ENCODE measurements at places on chromosomes 6 and 20. TPM values are rescaled to one million over a fixed set of nuclear protein-coding genes. Genes with fewer than 3 reads are reported as not detected.

DNA sequence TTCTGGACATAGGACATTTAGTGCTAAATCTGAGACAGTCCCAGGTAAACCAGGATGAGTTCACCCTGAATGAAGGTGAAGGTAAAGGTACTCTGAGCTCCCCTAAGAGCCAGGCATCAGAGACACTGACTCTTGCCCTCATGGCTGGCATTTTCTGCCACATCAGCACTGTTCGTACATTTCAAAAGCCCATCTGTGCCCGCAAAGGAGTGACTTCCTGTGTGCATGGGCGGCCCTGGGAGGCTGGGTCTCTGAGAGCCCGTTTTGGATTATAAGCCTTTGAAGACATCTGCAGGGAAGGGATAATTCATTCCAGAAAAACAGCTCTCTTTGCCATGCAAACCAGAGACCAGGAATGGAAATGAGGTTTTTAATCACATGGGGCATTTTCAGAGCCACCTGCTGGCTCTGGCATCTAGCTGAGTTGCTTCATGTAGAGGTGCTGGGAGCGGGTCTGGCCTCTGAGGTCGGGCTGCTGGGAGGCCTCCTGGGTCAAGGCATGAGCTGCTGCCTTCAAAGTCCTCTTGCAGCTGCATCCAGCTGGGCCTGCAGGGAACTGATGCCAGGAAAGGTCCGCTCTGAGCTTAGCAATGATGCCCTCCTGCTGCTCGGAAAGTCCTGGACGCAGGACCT is 348.3 kb downstream of the DHX35 start:
- no peak for DNase-seq

DNA sequence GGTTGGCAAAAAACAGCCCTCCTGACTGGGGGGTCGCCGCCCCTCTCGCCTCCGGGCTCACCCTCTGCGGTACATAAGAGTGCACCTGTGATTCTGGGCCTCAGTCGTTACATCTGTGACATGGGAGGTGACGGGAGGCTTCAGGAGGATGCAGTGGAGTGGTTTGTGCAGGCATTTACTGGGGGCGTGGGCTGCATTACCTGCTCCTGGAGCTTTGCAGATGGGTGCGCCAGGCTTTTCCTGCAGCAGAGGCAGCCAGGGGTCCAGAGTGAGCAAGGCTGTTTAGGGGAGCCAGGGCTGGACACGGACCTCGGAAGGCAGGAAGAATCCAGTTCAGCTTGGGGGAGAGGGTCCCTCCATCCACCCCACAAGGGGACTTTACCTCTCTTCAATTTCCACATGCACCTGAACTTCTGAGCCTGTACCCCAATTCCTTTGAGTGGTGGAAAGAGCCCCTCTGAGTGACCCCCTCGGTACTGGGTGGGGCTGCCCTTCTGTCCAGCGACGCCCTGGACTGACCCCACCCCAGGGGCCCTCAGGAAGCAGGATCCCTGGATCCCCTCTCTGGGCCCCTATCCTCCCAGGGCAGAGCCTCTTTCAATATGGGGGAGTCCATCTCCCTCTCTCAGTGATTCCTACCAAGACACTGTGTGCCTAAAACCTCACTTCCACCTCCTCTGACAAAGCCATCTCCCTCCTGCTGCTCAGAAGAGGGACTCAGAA is 134.0 kb downstream of the TAF4 start:
- DNase-seq: no peak

DNA sequence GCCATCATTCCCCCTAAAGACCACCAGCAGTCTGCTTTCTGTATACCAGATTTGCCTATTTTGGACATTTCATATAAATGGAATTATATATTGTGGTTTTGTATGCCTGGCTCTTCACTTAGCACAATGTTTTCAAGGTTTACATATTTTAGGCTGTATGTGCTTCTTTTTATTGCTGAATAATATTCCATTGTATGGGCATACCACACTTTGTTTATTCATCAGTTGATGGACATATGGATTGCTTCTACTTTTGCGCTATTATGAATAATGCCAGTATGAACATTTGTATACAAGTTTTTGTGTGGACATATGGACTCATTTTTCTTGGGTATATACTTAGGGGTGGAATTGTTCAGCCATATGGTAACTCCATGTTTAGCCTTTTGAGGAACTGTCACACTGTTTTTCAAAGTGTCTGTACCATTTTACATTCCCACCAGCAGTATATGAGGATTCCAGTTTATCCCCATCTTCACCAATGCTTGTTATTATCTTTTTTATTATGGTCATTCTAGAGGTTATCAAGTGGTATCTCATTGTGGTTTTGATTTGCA is 12.7 kb downstream of the L3MBTL1 start:
- no peak for DNase-seq

Gene OR12D3
- total RNA-seq: not detected

GRCh38 chr6:138258991-138259390 is 40.7 kb upstream of the PBOV1 start:
- no peak for DNase-seq

Gene MPIG6B
- 0.37 TPM for total RNA-seq

Gene JPH2
- total RNA-seq: 48.9 TPM

DNA sequence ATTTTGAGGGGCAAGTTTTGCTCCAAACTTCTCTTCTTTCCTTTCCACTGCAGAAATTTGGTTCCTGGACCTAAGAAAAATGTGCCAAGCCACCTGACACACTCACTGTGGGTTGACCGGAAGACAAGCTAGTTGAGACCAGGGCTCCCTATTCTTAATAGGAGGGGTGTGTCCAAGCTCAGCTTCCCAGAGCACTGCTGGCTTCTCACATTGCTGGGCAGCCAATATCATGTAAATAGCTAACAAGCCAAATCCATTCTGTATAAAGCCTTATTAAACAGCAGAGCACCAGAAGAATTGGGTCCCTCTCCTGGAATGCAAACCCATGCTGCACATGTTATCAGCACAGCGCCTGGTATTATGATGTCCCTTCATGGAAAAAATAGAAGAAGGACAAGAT is 17.0 kb upstream of the SAMD3 start:
- no peak for DNase-seq

Gene VNN1
- total RNA-seq: 62.1 TPM

DNA sequence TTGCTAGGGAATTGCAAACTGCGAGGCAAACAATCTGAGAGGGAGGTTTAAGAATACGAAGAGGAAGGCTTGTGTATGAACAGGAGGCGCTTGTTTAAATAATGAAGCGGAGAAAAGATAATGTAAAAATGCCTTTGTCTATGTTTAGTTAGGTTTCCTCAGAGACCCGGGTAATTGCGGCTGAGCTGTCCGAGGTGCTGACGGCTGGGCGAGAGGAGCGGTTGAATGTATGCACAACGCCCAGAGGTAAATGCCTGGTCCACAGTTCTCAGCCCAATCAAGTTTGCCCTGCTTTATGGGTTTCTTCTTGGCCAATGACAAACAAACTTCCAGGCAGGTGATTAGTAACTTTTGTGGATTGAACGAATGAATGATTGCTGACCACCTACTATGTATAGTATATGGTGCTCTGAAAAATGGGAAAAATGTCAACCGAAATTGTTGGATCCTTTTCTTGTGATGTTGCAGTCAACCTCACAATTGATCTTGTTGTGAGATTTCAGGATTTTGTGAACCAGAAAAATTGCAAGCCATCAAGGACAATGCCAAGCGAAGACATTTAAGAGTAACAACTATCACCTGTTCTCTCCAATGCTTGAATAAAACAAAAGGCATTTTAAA is 38.3 kb upstream of the SLC32A1 start:
- DNase-seq: peak; percentile 64

DNA sequence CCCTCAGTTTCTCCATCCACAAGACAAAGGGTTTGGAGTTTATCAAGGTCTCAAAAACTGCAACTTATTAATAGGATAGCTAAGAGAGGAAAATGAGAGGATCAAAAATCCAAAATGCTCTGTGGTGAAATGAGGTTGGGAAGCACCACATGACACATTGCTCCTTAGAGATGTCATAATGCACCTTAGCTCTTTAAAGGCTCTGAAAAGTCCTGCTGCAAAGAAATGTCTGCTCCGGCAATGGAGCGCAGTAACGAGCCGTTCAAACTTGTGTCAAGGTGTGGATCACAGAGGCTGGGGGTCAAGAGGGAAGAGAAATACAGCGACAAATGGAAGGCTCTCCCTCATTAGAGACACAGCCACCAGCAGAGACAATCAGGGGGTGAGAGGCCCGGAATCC is 53.1 kb downstream of the BMP7 start:
- no peak for DNase-seq

DNA sequence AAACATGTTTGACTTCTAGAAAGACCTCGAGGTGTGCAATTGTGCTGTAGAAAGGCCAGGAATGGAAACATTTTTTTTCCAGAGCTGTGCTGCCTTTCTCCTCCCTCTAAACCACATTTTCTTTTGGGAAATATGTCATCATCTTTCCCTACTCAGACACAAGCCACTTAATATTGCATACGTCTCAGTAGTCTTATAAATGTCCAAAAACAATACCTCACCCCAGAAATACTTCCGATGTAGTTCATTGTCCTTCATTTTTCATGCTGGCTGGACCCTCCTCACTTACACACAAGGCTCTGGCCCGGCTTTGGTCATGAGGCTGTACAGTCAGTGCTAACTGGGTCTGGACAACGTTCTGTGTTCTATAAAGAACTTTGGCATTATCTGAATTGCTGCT is 126.4 kb downstream of the SCML4 start:
- DNase-seq: no peak

GRCh38 chr6:12523726-12524125 is 192.8 kb upstream of the PHACTR1 start:
- DNase-seq: no peak

GRCh38 chr20:19249106-19249879 is 36.9 kb downstream of the SLC24A3 start:
- no peak for DNase-seq

Gene LY6G5B
- total RNA-seq: 8.1 TPM

Gene BMP6
- total RNA-seq: 7.3 TPM

Gene SLC35D3
- not detected for total RNA-seq

Gene TRIM40
- not detected for total RNA-seq

Gene DYNLT2
- 1.5 TPM for total RNA-seq

Gene CST2
- not detected for total RNA-seq

Gene IL17A
- not detected for total RNA-seq

DNA sequence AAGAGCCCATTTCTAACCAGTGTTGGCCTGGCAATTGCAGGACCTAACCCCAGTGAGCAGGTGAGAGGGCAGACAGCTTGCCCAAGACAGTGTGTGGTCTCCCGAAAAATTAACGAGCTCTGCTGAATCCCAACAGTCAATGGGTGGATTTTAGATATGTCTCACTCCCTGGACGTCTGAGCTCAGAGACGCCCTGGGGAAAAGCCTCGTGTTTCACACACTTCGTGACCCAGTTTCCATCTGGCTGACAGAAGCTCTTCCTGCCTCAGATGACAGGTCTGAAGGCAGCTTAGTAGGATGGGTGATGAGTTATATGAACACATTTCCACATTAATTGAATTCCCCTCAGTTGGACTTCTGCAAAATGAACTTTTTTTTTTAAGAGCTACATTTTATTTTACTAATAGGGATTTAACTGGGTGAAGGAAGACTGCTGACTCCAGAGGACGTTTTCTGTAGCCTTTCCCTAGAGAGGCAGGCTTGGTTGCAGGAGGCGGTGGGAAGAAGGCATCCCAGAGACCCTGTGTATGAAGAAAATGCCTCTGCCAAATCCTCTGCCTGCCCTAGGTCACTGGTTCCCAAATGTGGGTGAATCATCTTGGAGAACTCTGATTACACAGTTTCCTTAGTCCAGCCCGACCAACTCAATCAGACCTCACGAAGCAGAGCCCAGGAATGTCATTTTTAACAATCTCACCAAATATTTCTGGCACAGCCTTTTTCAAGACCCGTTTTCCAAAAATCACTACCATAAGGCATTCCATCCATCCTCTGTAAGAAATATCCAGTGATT is 71.7 kb upstream of the LY86 start:
- DNase-seq: no peak

DNA sequence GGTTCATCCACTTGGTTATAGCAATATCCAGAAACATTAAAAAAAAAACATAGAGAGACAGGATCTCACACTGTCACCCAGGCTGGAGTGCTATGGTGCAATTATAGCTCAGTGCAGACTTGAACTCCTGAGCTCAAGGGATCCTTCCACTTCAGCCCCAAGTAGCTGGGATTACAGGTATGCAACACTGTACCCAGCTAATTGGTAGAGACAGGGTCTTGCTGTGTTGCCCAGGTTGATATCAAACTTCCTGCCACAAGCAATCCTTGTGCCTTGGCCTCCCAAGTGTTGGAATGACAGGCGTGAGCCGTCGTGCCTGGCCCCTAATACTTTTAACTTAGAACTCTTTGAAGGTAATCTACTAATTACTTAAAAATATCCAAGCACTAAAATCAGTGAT is 818 bp upstream of the SLC17A1 start:
- DNase-seq: no peak

DNA sequence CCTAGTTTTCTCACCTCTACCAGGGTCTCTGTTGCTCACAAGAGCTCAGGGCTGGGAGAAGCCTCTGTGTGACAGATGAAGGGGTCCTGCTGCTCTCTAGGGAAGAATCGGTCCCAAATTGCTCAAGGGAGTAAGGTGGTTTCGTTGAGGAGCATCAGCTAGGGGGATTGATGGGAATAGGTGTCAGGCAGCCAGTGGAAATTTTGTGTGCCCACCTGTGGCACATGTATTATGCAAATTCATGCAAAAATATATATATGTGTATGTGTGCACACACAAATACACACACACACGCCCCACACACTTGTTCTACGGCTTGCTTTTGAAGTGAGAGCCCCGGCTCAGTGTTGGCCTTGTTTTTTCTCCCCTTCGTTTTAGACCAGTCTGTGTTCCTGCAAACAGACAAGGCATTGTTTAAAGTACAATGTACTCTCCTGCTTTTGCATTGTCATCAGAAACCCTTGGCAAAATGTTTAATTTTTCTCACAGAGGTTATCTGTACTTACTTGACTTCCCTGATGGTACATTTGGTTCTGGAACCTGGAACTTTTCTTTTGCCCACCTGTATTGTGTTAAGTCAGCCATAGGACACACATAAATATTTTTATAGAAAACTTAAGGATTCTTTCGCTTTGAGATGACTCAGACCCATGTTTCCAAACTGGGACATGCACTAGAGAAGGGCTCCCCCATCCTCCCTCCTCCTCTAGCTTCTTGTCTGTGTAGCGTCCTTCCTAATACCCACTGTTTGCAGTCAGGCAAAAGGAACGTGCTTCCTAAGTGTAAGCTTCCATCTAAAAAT is 26.7 kb downstream of the FOXO3 start:
- DNase-seq: no peak

Gene PROKR2
- total RNA-seq: not detected

- DNase-seq: no peak
These were observed 383.7 kb upstream of the IRAK1BP1 start for GRCh38 chr6:78483553-78484197.

DNA sequence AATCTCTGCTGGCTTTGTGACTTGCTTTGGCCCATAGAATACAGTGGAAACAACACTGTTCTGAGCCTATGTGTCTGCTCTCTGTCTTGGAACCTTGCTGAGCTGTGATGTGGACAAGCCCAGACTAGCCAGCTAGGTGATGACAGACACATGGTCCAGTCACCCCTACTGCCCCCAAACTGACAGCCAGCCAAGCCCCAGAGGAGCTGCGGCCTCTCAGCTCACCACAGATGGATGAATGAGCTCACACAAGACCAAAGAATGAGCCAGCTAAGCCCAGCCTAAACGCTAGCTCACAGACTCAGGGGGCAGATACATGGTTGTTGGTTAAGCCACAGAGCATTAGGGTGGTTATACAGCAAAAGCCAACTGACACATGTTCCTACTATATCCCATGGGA is 4.1 kb downstream of the AARS2 start:
- DNase-seq: no peak

- peak; percentile 69 for DNase-seq
These were observed at the start of gene CD24 for GRCh38 chr6:106974336-106974998. Gene CD24, minus strand, starts transcription at chr6:106974729. Its CDS starts 83 bp downstream, at chr6:106974646.

All from mucosa of gallbladder (tissue), 1 donor.